D721Med (cell line): ENCODE measurements at places on chromosomes 12 and 14.

GRCh38 chr12:20946732-20947131 is 136.2 kb downstream of the SLCO1B3 start:
- no peak for DNase-seq

GRCh38 chr12:26748412-26748740 is 84.6 kb downstream of the ITPR2 start:
- DNase-seq = no peak

- DNase-seq = no peak
Measured at GRCh38 chr12:125856896-125857295, 791.7 kb downstream of the AACS start.

GRCh38 chr14:52148371-52148770 is 79.5 kb upstream of the NID2 start:
- DNase-seq = no peak

- no peak for DNase-seq
Measured at GRCh38 chr12:105825141-105825540, 313.6 kb downstream of the NUAK1 start.

- no peak for DNase-seq
Measured at GRCh38 chr12:42356344-42356743, 30.4 kb downstream of the PPHLN1 start.

DNA sequence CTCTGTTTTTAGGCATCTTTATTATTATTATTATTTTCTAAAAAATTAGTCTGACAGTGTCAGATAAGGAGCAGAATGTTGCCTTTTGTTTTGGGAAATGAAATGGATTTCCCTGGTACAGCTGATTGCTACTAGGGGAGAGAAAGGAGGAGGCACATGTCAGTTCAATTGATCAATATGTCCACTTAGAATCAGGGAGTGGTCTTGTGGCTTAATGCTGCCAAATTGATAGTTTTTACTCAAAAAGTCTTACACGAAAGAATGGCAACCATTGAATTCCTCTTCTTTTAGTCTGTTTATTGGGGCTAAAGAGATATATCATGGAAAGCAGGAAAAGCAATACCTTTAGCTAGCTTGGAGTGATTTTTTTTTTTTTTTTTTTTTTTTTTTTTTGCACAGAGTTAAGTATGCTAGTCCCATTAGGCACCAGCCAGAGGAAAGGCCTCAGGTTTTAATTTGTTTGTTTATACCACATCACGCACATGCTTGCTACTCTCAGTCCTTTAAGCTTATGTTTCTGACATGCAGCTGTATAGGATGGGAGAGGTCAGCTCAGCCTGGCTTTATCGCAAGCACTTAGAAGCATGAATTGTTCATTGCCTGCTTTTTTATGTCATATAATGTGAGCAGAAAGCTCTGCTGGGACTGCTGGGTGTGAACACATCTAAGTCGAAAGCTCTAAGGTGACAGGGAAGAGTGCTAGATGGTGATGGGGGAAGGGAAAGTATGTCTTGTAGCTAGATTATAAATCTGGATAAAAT is 1.4 kb downstream of the AKAP6 start:
- DNase-seq = no peak

GRCh38 chr12:7857971-7858370 is 14.7 kb downstream of the SLC2A14 start:
- DNase-seq = no peak

- no peak for DNase-seq
Measured at GRCh38 chr14:56482310-56482911, 97.2 kb upstream of the TMEM260 start.

DNA sequence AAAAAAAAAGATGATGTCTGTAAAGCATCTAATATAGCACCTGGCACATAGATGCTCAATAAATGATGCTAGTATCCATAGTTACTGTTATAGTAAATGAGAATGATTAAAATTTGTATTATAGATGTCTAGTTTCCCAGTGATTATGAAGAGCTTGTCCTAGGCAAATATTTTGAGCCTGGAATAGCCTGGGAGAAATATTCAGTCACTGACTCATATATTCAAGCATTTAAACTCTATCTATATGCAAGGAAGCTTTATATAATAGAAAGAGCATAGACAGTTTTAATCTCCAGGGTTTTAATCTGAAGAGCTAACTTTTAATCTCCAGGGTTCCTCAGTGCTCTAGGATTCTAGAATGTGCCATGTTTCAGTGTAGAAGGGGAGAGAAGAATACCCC is 91.5 kb upstream of the VASH1 start:
- DNase-seq = no peak

- DNase-seq = no peak
Measured at GRCh38 chr12:114384739-114385138, 21.2 kb downstream of the TBX5 start.
